DMS79 (cell line): ENCODE measurements at places on chromosomes 3 and 15.

GRCh38 chr3:104411757-104412156 lies 955.0 kb upstream of the ALCAM start:
- no peak for DNase-seq

DNA sequence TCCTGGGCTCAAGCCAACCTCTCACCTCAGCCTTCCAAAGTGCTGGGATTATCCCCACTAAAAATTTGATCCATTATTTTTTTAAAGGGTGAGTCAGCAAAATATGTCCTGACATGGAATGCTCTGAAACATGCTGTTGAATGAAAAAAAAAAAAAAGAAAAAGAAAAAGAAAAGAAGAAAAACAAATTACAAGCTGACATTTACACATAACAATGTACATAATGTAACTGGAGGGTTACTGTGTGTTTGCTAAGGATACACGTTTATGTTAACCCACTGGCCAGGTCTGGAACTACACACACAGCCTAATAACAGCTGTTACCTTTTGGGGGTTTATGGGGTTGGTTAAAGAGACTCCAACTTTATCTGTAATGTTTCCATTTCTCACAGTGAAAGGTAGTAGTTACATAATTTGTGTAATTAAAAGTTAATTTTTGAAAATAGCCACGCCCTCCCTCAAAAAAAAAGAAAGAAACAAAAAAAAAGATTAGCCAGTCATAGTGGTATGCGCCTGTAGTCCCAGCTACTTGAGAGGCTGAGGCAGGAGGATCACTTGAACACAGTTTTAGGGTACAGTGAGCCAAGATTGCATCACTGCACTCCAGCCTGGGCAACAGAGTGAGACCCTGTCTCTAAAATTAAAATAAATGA lies 3.1 kb upstream of the MESP2 start:
- DNase-seq = no peak

GRCh38 chr3:58004973-58005372 lies 3.2 kb upstream of the FLNB start:
- DNase-seq = no peak

- no peak for DNase-seq
These were observed 17.1 kb downstream of the GBE1 start for GRCh38 chr3:81744366-81744765.

DNA sequence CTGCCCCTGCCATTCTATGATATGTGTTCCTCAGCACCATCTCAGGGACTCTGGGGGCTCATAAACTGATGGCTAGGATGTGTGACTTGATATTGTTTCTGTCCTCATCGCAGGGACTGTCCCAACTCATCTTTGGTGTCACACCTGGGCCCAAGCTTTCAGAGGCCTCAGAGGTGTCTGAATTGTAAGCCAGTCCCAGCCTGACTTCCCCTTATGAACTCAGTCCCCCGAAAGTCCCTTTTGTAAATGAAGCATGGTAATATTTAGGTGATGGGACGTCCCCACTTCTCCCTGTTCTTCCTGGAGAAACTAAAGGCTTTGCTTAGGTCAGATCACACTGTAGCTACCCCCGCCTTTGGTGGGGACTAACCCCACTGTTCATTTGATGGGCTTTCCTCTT lies 142.4 kb upstream of the TLE3 start:
- DNase-seq = no peak

- no peak for DNase-seq
These were observed 56.9 kb upstream of the C3orf49 start for GRCh38 chr3:63762180-63762579.

- no peak for DNase-seq
These were observed 33.9 kb downstream of the OXNAD1 start for GRCh38 chr3:16298891-16299290.

DNA sequence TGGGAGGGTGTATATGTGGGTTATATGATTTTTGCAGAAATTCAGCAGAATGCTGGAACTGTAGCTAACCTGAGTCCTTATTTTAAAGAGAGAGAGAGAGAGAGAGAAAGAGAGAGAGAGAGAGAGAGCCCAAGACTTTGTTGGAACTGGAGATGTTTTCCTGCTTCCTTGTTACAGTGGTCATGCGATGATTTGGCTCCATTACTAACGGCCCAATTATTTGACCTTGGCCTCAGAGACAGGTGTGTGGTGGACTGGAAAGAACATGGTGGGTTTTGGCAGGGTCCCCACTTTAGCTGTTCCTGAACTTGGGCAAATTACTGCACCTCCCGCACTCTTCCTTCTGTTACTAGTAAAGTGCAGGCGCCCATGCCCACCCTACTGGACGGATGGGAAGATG lies 14.8 kb upstream of the ACSBG1 start:
- no peak for DNase-seq

DNA sequence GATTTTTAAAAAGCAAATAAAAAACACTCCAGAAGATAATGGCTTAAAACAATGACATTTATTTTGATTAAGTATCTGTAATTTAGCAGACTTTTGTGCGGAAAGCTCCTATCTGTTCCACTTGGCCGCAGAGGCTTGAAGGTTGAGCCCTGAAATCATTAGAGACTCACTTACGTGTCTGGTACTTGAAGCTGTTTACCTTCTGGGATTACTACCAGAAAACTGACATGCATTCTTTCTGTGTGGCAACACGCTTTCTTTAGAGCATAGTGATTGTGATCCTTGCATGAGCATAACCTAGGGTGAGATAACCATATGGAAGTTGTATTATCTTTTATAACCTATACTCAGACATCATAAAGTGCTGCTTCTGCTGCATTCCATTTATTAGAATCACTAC lies 298.5 kb downstream of the SI start:
- no peak for DNase-seq

DNA sequence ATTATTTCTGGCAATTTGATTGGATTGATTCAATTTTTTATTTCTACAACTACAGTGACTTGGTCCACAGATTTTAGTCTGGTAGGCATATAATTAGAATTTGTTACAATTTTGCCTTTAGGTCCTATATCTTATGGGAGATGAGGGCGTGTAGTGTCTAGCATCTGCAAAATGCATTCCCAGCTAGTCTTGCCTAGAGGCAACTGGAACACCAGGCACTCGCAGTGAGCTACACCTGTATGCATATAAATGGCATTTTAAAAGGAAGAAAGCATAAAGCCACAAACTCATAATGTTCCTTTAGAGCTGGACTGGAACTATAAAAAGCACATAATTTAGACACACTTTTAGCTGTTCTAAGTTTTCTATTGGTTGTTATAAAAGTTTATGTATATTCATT lies 17.9 kb upstream of the SPPL2A start:
- no peak for DNase-seq

- DNase-seq = no peak
These were observed 23.0 kb upstream of the MINDY4B start for GRCh38 chr3:150928234-150928633.

- no peak for DNase-seq
These were observed 9.1 kb upstream of the AVEN start for GRCh38 chr15:34047893-34048775.

DNA sequence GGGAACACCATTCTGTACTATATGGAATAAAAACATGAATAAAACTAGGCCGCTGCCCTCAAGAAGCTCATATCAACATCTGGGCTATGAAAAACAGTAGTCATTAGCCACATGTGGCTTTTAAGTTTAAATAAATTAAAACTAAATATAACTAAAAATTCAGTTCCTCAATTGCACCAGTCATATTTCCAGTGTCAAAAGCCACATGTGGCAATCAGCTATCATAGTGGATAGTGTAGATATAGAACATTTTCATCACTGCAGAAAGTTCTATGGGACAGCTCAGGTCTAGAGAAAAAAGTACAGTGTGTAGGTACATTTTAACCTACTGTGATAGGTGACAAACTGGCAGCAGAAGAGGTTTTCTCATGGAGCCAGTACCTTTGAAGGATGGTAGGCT lies 261.4 kb downstream of the FOXP1 start:
- DNase-seq = no peak

- DNase-seq = no peak
These were observed 483.0 kb upstream of the AGTR1 start for GRCh38 chr3:148214705-148215104.

- DNase-seq = no peak
These were observed 409.2 kb downstream of the DIPK2A start for GRCh38 chr3:144380849-144381248.

GRCh38 chr15:96544162-96544756 lies 213.8 kb downstream of the NR2F2 start:
- DNase-seq = no peak

DNA sequence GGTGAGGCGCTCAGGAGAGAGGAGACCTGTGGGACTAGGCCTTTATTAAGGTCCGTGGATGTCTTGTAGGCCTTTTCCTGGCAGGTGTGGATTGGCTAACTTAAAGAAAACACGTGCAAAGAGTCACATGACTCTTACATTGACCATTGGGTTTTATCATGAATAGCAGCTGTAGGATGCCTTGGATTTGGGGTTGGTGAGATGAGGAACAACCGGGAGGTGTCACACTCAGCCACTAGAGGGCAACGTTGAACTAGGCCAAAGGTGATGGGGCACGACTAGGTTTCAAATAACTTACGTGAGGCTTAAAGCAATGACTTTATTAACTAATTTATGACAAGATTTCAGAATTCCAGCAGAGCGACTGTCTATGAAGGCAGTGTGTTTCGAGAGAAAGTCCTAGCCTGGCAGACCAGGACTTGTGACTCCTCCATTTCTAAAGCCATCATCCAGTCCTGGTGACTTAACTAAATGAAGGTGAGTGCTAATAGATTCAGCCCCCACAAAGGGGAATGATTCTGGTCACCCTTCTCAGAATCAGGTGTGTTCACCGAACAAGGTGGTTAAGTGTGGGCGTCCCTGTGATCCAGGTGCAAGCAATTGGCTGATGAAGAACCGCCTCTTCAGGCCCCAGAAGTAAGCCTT lies 345.6 kb downstream of the MCTP2 start:
- no peak for DNase-seq

GRCh38 chr15:39338251-39338650 lies 242.6 kb upstream of the THBS1 start:
- no peak for DNase-seq

DNA sequence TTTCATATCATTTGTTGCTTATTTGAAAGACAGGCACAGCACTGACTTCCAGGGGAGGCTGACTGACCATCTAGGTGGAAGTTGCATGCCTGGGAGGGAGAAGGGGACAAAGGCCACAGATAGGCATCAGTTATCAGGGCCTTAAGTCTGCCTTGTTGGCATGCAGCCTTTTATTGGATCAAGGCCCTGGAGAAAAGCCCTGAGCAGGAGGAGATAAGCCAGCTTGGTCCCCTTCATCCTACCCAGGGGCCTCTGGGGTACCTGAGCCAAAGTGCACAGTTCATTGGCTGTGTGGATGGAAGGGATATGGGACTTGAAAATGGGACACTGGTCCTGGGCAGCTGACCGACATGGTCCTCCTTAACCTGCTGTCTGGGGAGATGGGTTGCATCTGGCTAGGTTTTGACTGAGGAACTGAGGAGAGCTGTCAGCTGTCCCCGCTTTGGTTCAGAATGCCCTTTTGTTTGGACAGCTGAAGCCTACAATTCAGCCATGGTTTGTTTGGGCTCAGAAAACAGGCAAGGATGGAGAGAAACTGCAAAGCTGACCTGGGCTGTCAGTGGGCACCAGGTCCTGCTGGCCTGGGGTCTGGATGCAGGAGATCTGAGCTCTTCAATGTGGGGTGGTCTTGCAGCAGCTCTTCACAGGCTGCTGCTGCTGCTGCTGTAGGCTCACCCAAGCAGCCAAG lies 60.0 kb downstream of the FLNB start:
- no peak for DNase-seq

DNA sequence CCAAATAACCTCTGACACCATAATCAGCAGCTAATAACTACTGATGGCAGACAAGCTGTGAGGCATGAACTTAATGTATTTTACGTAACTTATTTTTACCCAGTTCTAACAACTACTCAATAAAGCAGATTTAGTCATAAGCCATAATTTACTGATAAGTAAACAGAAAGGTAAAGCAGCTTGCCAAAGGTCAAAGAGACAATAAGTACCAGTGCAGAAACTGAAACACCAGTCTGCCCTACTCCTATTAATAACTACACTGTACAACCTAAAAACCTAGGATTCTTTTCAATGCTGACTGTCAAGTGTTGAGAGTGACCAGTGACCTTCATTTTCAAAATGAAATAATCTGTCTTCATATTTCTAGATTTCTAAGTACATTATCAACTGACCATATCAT lies 152.2 kb downstream of the NR2E3 start:
- no peak for DNase-seq

GRCh38 chr3:127903611-127904375 lies 11.2 kb upstream of the KBTBD12 start:
- no peak for DNase-seq

DNA sequence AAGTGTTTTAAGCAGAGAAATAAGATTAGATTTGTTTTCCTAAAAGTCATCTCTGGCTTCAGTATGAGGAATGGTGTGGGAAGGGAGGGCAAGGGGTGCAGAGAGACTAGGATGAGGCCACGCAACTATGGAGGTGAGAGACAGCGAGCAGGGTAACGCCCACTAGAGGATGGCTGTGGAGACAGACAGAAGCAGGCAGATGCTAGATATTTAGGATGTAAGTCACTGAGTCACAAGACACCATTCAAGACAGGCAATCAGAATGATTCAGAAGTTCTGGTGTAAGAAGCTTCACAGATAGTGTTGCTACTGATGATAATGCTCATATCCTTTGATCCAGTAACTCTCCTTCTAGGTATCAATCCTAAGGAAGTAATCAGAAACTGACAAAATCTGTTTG lies 19.1 kb downstream of the HSPBAP1 start:
- DNase-seq = no peak

GRCh38 chr15:39592500-39592899 lies 11.6 kb downstream of the THBS1 start:
- no peak for DNase-seq
